ENCODE measurements at places on chromosomes 11 and 22.

GRCh38 chr11:45485070-45485707 is 180.2 kb downstream of the CHST1 start:
- no peak for DNase-seq

DNA sequence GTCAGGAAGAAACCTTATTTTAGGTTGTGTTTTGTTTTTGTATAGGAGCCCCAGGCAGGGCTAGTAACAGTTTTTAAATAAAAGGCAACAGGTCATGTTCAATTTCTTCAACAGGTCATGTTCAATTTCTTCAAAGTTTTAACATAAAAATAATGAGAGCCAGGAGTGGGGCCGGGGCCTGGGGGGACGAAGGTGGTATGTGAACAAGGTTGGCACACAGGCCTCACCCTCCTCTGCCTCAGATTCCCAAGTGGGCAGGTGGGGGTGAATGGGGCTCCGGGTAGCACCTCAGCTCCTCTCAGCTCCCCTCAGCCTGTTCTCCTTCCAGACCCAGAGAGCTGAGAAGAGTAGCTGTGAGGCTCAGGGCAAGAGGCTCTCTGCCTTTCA is 4.4 kb downstream of the DERL3 start:
- DNase-seq = no peak

DNA sequence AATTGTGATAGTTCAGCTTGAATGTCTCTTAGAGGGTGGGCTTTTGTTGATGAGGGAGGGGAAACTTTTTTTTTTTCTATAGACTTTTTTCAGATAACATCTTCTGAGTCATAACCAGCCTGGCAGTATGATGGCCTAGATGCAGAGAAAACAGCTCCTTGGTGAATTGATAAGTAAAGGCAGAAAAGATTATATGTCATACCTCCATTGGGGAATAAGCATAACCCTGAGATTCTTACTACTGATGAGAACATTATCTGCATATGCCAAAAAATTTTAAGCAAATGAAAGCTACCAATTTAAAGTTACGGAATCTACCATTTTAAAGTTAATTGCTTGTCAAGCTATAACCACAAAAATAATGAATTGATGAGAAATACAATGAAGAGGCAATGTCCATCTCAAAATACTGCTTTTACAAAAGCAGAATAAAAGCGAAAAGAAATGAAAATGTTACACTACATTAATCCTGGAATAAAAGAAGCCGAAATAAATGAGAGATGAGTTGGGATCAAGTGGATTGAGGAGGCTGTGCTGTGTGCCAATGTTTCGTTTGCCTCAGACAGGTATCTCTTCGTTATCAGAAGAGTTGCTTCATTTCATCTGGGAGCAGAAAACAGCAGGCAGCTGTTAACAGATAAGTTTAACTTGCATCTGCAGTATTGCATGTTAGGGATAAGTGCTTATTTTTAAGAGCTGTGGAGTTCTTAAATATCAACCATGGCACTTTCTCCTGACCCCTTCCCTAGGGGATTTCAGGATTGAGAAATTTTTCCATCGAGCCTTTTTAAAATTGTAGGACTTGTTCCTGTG is 3.9 kb downstream of the MALAT1 start:
- no peak for DNase-seq

DNA sequence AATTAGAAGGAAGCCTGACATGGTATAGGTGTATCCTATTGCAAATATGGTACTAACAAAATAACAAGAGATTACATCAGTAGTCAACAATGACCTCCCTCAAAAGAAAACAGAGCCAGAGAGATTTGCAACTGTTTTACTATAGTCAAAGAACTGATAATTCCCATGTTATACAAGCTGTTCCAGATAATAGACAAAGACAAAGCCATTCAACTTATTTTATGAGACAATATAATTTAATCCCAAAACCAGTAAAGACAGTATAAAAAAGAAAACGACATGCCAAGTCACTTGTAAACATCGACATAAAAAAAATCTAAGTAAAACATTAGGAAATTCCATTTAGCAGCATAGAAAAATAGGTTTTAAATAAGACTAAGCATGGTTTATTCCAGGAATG is 65.2 kb downstream of the PIWIL4 start:
- DNase-seq = no peak

DNA sequence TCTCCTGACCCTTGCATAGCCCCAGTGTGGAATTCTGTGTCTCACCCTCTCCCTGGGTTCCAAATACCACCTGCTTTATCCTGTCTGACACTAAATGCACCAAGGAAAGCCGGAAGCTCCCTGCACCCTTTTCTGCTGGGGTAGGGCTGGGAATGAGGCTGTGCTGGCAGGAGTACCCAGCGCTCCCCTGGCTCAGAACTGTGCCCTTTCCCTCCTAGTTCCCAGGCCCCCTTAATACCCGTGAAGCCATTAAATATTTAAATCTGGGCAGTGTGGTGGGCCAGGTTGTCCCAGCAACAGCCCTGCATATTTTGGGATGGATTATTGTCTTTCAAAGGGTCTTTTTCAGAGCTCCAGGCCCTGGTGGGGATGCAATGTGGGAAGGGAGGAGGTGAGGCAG is 63.0 kb downstream of the TP53I11 start:
- DNase-seq = no peak

DNA sequence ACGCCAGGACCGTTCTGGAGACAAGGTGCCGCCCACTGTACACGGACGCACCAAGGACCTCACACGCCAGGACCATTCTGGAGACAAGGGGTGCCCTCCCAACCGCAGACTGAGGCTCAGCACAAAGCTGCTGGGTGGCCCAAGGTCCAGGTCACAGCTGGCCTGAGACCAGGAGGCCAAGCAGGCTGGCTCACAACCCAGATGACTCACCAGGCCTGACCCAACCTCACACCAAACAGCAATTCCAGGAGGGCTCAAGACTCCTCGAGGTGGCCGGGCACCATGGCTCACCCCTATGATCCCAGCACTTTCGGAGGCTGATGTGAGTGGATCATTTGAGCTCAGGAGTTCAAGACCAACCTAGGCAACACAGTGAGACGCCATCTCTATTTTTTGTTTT is 14.8 kb downstream of the BRD1 start:
- no peak for DNase-seq

- no peak for DNase-seq
These were observed 74.4 kb upstream of the PRR5 start for GRCh38 chr22:44627521-44628139.

DNA sequence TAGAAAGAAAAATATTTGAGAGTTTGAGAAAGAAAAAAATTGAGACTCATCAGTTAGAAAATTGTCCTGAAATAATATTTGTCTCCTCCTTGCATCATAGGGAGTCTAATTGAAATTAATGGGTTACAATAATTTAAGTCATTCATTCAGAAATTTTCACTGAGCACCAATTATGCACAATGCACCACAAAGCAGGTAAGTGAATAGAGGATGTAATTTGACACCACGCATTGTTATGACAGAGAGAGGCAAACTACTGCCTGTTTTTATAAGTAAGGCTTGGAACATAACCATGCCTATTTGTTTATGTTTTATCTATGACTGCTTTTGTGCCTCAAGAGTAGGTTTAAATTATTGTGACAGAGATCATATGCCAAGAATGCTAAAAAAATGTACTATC is 537.9 kb upstream of the FAT3 start:
- DNase-seq = no peak

DNA sequence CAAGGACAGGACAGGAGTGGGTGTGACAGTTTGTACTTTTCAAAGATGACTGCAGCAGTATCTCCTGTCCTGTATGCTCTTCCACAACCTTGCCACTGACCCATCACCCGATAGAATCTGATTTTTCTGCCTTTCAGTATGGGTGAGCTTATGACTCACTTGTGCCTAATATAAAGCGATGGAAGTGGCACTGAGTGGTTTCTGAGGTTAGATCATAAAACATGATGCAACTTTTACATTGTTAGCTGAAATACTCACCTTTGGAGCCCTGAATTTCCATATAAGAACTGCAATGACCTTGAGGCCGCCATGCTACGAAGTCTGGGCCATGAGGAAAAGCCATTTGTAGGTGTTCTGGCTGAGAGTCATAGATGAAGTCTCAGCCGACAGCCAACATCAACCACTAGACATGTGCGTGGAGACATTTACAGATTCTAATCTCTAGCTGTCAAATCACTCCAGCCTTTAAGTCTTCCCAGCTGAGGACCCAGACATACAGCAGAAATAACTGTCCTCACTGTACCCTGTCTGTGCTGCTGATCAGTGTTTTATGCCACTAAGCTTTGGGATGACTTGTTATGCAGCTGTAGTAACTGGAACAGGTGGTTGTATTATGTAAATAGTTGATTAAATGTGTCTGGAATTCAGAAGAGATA is 105.9 kb upstream of the ARHGAP20 start:
- no peak for DNase-seq

DNA sequence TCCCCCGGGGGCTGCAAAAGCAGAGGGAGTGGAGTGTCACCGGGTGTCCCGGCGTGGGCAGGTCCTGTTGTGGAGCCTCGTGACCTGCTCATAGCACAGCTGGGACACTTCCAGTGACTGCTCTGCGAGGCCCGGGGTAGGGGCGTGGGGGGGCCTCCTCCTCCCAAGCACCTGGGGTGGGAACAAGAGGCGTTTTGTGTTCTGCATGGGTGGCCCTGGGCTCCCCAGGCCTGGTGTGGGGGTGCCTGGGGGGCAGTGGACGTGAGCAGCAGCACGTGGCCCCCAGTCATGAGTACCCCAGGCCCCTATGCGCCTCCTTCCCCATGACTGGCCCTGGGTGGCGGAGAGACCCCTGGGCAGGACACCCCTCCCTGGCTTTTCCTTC is 104.7 kb downstream of the KCNQ1 start:
- DNase-seq = no peak

DNA sequence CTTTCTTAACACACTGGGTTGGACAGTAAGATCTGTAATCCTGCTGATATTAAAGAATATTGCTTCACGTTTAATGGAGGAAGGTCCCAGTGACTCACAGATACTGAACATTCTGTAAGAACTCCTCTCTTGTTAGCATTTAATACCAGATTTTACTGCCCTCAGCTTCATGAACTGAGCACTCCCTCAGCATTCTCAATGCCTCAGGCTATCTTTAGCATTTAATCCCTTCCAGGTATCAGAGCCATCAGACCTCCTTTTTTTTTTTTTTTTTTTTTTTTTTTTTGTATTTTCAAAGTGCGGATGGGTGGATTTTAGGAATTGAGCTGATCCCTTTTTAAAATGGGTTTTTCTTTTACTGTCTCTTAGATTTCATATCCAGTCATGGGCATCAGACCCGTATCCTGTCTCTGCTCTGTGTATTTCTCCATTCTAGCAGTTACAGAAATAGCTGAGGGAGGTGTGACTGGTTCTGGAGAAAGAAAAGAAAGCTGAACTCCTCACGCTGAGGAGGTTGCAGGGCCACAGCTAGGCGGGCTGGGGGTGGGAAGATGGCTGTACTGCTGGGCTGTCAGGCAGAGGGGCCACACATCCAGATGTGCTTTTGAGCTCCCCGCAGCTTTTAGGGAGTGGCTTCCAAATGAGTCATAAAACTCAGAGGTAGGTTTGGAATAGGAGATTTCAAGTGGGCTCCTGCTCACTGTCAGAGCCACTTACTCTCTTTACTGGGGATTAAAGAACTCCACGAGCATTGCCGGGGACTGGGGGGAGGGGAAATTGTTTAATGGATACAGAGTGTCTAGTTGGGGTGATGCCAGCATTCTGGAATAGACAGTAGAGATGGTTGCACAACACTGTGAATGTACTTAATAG is 97.0 kb downstream of the SYT9 start:
- DNase-seq = no peak

GRCh38 chr11:19428206-19429002 is 187.7 kb upstream of the E2F8 start:
- DNase-seq = no peak

DNA sequence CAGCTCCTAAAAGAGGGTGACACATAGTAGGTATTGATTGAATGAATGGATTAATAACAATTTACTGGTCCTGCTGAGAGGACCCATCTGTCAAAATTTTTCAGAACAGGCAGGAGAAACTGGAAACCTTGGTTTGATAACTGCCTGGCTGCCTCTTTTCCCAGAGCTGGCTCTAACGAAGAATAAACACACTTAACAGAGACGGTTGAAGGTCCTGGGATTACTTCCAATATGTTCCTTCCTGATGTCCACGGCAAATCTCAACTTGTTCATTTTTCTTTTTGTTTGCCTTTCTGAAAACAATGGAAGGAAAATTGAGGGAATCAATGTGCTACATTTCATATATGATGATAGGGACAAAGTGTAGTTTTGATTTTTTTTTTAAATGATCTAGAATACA is 76.5 kb upstream of the SYT13 start:
- no peak for DNase-seq

DNA sequence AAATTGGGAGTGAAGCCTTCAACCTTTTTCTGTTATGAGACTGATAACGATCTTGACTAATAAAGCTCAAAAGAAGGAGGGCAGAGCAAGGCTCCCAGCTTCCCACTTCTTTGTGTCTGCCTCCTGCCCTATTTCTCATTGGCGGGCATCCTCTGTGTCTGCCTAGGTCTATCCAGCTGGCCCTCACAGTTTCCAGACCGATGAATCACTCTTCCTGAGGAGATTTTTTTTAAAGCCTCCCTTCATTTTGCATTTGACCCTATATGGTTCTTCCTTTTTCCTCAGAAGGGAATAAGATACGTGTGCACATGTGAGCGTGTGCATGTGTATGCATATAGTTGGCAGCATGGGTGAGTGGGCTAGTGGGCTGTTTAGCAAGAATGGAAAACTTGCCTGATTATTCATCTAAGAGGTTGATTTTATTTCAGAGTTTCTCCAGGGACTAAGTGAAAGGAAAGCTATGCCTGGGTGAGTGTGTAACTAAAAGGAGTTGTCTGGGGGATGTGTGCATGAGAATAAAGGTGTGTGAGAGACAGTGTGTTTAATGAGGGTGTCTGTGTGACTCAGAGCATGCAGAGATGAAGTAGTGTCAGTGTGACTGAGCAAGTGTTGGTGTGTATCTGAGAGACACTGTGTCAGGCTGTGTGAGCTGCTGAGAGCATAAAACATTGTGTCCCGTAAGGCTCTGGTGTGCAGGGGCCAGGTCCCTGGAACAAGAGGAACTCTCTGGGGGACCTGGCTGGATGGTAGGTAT is 12.2 kb downstream of the PHLDB1 start:
- DNase-seq = no peak

GRCh38 chr22:39966470-39966869 is 6.3 kb downstream of the TMA7B start:
- no peak for DNase-seq

DNA sequence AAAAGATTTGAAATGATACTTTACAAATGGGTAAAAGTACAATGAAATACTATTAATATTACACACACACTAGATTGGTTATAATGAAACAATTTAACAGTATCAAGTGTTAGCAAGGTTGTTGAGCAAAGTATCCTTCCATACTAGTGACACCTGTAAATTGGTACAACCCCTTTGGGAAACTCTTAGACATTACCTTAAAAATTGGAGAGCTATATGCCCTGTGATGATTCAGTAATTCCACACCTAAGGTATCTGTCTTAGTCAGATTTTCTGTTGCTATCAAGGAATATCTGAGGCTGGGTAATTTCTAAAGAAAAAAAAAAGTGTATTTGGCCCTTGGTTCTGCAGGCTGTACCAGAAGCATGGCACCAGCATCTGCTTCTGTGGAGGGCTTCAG is 7.4 kb upstream of the GDPD4 start:
- DNase-seq = no peak

GRCh38 chr22:46009730-46010129 is 32.8 kb upstream of the WNT7B start:
- DNase-seq = no peak

Data from CD4-positive, alpha-beta T cell treated with Interleukin-6 at 100 ng/mL for 8 hours (primary cell).